ENCODE measurements at places on chromosomes 2 and 18.

DNA sequence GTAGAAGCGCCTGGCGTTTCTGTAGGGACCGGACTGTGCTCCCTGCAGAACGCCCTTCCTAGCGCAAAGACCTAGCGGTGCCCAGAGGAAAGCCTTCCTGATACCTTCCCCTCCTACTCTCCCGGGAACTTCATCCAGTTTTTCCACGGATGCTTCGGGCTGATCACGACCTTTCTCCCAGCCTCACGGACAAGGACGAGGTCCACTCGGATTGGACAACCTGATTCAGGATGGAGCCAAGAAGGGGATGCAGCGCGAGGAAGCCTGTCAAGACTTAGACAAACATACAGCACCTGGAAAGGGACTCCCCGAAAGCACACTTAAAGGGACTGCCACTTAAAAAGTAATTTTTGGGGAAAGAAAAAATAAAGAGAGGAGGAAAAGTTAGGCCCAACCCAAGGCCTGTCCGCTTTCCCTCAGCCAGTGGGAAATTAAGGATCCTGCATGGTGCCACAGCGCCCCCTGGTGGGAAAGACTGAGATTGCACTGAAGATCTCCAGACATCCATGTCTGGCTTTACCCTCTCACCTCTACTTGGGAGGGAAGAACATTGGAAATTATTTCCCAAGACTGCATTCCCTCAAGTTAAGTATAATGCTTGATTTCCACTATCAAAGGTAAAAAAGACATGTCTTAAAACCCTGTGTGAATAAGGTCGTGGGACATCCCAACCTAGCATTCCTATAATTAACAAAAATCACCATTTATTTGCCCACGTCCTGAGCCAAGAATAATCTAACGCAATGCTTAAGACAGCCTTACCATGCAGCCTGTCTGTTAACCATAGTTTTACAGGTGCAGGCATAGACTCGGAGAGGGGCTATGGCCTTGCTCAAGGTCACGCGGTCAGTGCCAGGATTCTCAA, 13.4 kb upstream of the COPS8 start:
- H3K4me3 ChIP-seq: no peak overlapping the region
- no peak overlapping the region for H3K27ac ChIP-seq
- H3K4me1 ChIP-seq: no peaks in the 10 kb centered on the region

DNA sequence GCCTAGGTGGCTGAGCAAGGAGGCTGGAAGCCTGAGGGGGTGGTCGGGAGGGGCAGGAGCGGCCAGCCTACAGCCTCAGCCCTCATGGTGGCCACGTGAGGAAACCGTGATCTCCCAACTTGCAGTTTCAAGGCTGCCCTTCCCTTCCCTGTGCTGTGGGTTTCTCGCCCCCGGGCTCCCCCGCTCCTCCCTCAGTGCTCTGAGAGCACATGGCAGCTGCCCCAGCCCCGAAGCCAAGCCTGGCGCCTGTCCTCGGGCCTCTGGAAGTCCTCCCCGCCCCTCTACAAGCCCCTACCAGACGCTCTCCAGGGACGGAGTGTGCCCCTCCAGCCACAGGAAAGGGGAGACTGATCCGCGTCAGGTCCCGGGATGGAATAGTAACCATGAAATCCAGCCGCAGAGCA, 586 bp upstream of the ANKRD23 start:
- no peak overlapping the region for H3K27ac ChIP-seq
- peaks cover 7% of the 10 kb centered on the region for H3K4me1 ChIP-seq
- H3K36me3 ChIP-seq: no peaks in the 10 kb centered on the region

- H3K4me1 ChIP-seq: no peaks in the 10 kb centered on the region
- H3K27me3 ChIP-seq: no peaks in the 10 kb centered on the region
- no peak overlapping the region for H3K27ac ChIP-seq
- no peak for DNase-seq
- H3K36me3 ChIP-seq: no peaks in the 10 kb centered on the region
Observed at GRCh38 chr18:79572093-79572780, 107.4 kb upstream of the CTDP1 start.

- no peak for DNase-seq
- no peak overlapping the region for H3K27ac ChIP-seq
- no peak overlapping the region for H3K4me3 ChIP-seq
- no peaks in the 10 kb centered on the region for H3K36me3 ChIP-seq
Observed at GRCh38 chr2:205461169-205461568, 221.1 kb upstream of the NRP2 start.

GRCh38 chr18:14937271-14937670, 189.3 kb downstream of the ANKRD30B start:
- no peak overlapping the region for H3K27ac ChIP-seq
- H3K4me1 ChIP-seq: no peaks in the 10 kb centered on the region
- no peaks in the 10 kb centered on the region for H3K27me3 ChIP-seq
- H3K4me3 ChIP-seq: no peak overlapping the region

DNA sequence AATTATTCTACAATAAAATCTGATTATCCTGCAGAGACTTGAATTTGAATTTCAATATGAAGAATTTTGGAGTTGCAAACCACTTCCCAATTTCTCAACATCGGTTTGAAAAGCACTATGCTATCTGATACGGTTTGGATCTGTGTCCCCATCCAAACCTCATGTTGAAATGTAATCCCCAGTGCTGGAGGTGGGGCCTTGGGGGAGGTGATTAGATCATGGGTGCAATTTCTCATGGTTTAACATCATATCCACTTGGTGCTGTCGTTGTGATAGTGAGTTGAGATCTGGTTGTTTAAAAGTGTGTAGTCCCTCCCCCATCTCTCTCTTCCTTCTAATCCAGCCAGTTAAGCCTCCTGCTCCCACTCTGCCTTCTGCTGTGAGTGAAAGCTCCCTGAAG, 205.7 kb downstream of the NBAS start:
- H3K4me3 ChIP-seq: no peak overlapping the region
- H3K27ac ChIP-seq: no peak overlapping the region
- H3K27me3 ChIP-seq: no peaks in the 10 kb centered on the region
- H3K4me1 ChIP-seq: no peaks in the 10 kb centered on the region
- no peak for DNase-seq

DNA sequence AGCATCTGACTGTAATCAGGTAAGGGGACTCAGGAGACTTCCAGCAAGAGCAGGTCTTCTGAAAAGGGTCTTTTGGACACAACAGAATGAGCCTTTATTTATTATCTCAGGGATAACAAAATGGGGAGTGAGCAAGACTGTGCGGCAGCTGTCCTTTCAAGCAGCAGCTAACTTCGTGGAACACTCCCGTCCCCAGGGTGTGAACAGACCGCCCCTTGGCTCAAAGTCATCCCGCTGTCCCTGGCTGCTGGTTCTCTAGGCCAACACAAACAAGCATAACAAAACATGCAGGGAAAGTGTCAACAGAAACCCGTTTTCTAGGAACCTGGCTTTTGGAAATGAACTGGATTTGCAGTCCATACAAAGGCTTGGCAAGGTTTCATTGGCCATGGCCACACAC, 787.9 kb upstream of the FANCL start:
- H3K4me1 ChIP-seq: no peaks in the 10 kb centered on the region
- DNase-seq: no peak
- H3K27ac ChIP-seq: no peak overlapping the region
- no peak overlapping the region for H3K4me3 ChIP-seq

DNA sequence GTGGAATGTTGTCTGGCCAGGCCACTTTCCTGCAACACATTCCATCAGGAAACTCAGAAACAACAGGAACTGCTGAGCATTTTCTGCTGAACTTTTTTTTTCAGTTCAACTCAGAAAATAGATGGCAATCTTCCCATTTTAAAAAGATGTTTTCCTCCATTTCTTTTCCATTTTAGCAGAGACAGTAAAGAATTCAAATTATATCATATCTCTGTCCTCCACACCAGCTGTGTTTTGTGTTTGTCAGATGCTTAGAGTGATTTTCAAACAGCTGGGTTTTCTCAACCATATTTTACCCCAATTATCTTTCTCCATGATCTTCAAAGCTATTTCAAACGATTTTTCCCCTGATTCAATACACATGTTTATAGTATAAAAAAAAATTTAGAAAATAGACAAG, 713.4 kb downstream of the LRRTM4 start:
- H3K36me3 ChIP-seq: no peaks in the 10 kb centered on the region
- H3K4me1 ChIP-seq: no peaks in the 10 kb centered on the region
- DNase-seq: no peak
- H3K4me3 ChIP-seq: no peak overlapping the region
- no peak overlapping the region for H3K27ac ChIP-seq
- no peaks in the 10 kb centered on the region for H3K27me3 ChIP-seq

DNA sequence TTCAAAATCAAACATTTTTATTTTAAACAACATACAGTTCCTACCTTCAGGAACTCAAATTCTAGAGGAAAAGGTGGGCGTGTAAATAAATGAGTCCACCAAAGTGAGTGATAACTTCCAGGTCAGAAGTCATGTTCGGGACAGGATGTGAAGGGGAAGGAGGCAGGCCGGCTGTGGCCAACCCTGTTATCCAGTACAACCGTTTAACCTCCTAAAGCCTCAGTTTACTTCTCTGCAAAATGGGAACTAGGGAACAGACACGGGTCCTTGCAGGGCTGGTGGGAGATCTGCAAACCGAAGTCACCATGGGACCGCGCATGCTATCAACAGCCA, 373 bp downstream of the EIPR1 start:
- H3K27me3 ChIP-seq: no peaks in the 10 kb centered on the region
- peak overlapping the region; percentile 69 for H3K4me3 ChIP-seq
- H3K4me1 ChIP-seq: peaks cover 11% of the 10 kb centered on the region
- no peaks in the 10 kb centered on the region for H3K36me3 ChIP-seq
- DNase-seq: peak; percentile 19
- peak overlapping the region; percentile 82 for H3K27ac ChIP-seq

- no peak for DNase-seq
- H3K27ac ChIP-seq: peak overlapping the region; percentile 95
- H3K4me1 ChIP-seq: peaks cover 47% of the 10 kb centered on the region
- no peaks in the 10 kb centered on the region for H3K27me3 ChIP-seq
- no peak overlapping the region for H3K4me3 ChIP-seq
- H3K36me3 ChIP-seq: no peaks in the 10 kb centered on the region
Observed at GRCh38 chr2:96156011-96156820, 11.0 kb upstream of the DUSP2 start.

GRCh38 chr2:9020267-9020666, 16.8 kb upstream of the MBOAT2 start:
- no peak for DNase-seq
- no peaks in the 10 kb centered on the region for H3K27me3 ChIP-seq
- H3K4me3 ChIP-seq: no peak overlapping the region
- no peaks in the 10 kb centered on the region for H3K4me1 ChIP-seq
- H3K27ac ChIP-seq: no peak overlapping the region
- H3K36me3 ChIP-seq: no peaks in the 10 kb centered on the region

- no peaks in the 10 kb centered on the region for H3K36me3 ChIP-seq
- no peak for DNase-seq
- H3K27me3 ChIP-seq: no peaks in the 10 kb centered on the region
- H3K4me3 ChIP-seq: no peak overlapping the region
Observed at GRCh38 chr2:166117491-166117890, 10.3 kb downstream of the SCN1A start.

DNA sequence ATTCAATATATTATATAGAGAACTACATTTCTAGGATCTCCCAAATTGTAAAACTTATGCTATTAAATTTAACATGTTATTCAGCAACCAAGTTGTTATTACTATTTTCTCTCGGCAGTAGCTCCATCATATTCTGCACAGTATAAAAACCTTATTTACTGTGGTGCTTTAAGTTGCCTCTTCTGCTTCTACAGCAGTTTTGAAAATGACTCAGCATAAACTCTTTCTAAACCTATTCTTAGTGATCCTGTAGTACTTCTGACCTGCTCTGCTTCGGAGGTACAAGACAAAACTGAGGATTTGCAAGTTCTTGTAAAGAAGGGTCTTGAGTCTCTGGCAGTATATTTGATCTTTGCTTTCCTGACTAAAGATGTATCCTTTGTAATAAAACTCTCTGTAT, 567.2 kb downstream of the TMX3 start:
- H3K27ac ChIP-seq: no peak overlapping the region
- H3K27me3 ChIP-seq: no peaks in the 10 kb centered on the region
- H3K36me3 ChIP-seq: no peaks in the 10 kb centered on the region
- DNase-seq: no peak

- no peak overlapping the region for H3K27ac ChIP-seq
- H3K4me1 ChIP-seq: peaks cover 10% of the 10 kb centered on the region
- no peak overlapping the region for H3K4me3 ChIP-seq
Observed at GRCh38 chr2:12109363-12110017, 363.1 kb downstream of the LPIN1 start.

- DNase-seq: no peak
- no peaks in the 10 kb centered on the region for H3K27me3 ChIP-seq
- H3K4me1 ChIP-seq: no peaks in the 10 kb centered on the region
Observed at GRCh38 chr2:231339316-231339715, 56.2 kb upstream of the B3GNT7 start.

- DNase-seq: no peak
- H3K36me3 ChIP-seq: no peaks in the 10 kb centered on the region
- H3K27ac ChIP-seq: no peak overlapping the region
- H3K27me3 ChIP-seq: no peaks in the 10 kb centered on the region
- H3K4me1 ChIP-seq: peaks cover 7% of the 10 kb centered on the region
Observed at GRCh38 chr2:241381872-241382271, 25.8 kb downstream of the FARP2 start.

GRCh38 chr18:58095222-58095621, 51.2 kb downstream of the NEDD4L start:
- H3K4me1 ChIP-seq: peaks cover 22% of the 10 kb centered on the region
- no peak for DNase-seq
- H3K27ac ChIP-seq: no peak overlapping the region
- no peaks in the 10 kb centered on the region for H3K36me3 ChIP-seq
- no peaks in the 10 kb centered on the region for H3K27me3 ChIP-seq
- H3K4me3 ChIP-seq: no peak overlapping the region

GRCh38 chr2:85439025-85439472, 20.5 kb downstream of the SH2D6 start:
- no peak overlapping the region for H3K4me3 ChIP-seq
- no peak overlapping the region for H3K27ac ChIP-seq
- no peaks in the 10 kb centered on the region for H3K27me3 ChIP-seq

DNA sequence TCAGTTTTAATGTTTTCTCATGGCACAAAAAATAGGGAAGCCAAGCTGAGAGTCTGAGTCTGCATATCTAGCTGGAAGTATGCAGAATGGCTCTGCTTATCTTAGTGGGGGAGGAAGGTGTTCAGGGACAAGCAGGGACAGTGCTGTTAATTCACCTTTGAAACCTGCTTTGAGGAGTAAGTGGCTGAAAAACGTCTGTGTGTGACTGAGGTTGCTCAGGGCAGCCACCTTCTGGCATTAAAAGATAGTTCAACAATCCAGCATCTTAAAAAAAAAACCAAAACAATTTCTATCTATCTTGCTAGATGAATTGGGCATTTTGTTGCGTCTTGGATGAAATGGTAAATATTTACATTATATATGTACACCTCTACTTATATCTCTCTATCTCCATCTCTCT, 2.0 kb upstream of the TRPM8 start:
- H3K27ac ChIP-seq: no peak overlapping the region
- H3K27me3 ChIP-seq: no peaks in the 10 kb centered on the region

- H3K27ac ChIP-seq: no peak overlapping the region
- DNase-seq: no peak
- no peaks in the 10 kb centered on the region for H3K36me3 ChIP-seq
- H3K4me3 ChIP-seq: no peak overlapping the region
- H3K27me3 ChIP-seq: no peaks in the 10 kb centered on the region
- no peaks in the 10 kb centered on the region for H3K4me1 ChIP-seq
Observed at GRCh38 chr2:31328026-31328425, 86.5 kb downstream of the XDH start.

- H3K4me1 ChIP-seq: no peaks in the 10 kb centered on the region
- no peak overlapping the region for H3K4me3 ChIP-seq
- no peak overlapping the region for H3K27ac ChIP-seq
- DNase-seq: no peak
- no peaks in the 10 kb centered on the region for H3K36me3 ChIP-seq
Observed at GRCh38 chr2:363824-364470, 76.1 kb upstream of the ALKAL2 start.

- DNase-seq: no peak
- H3K4me3 ChIP-seq: no peak overlapping the region
- H3K27ac ChIP-seq: no peak overlapping the region
- peaks cover 17% of the 10 kb centered on the region for H3K4me1 ChIP-seq
- H3K36me3 ChIP-seq: no peaks in the 10 kb centered on the region
Observed at GRCh38 chr2:241855245-241855887, 3.3 kb downstream of the PDCD1 start.

All from GM12878 (cell line).